ENCODE measurements at places on chromosomes 12 and 14. TPM values are rescaled to one million over a fixed set of nuclear protein-coding genes. Genes with fewer than 3 reads are reported as not detected.

Gene HOTAIR
- not detected for total RNA-seq

Gene SYCP3
- total RNA-seq: 0.18 TPM

Gene TAS2R9
- total RNA-seq: 0.09 TPM

Gene SIX6
- not detected for total RNA-seq

Gene C1S
- 790 TPM for total RNA-seq

Gene ERP27
- total RNA-seq: not detected

Gene OR10AD1
- total RNA-seq: not detected

Gene PHETA1
- total RNA-seq: 16.2 TPM

Gene IL22
- not detected for total RNA-seq

Gene PTCSC3
- not detected for total RNA-seq

Gene HVCN1
- total RNA-seq: 2.6 TPM

DNA sequence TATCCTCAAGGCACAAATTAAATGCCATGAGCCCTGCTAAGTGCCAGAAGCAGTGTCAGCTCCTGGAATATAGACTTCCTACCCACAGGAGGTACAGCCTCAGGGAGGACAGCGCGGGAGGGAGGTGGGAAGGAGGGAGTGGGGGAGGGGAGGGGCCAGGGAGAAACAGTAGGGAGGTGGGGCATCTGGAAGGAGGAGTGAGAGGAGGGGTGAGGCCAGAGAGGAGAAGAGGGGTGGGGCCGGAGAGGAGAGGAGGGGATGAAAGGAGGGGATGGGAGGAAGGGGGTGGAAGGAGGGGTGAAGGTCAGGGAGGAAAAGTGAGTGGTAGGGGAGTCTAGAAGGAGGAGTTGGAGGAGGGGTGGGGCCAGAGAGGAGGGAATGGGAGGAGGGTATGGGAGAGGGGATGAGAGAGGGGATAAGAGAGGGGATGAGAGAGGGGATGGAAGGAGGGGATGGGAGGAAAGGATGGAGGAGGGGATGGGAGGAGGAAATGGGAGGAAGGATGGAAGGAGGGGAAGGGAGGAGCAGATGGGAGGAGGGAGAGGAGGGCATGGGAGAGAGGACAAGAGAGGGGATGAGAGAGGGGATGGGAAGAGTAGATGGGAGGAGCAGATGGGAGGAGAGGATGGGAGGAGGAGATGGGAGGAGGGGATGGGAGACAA, 9.2 kb upstream of the CCDC197 start:
- no peak for DNase-seq

DNA sequence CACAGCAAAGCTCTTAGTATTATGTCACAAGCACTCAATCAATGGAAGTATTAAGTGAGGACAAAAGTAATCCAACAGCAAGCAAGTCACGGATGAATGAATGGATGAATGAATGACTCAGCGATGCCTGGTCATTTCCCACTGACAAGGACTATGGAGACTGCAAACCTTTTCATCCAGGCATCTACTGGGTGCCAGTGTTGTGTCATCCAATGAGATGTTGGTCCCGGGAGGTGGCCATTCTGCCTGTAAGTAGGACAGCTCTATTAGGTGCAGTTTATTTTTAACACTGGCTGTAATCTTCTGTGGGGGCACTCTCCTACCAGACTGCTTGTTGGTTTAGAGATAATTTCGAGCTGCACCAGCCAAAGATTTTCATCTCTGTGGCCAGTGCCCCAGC, 39.4 kb downstream of the STAB2 start:
- DNase-seq: no peak

DNA sequence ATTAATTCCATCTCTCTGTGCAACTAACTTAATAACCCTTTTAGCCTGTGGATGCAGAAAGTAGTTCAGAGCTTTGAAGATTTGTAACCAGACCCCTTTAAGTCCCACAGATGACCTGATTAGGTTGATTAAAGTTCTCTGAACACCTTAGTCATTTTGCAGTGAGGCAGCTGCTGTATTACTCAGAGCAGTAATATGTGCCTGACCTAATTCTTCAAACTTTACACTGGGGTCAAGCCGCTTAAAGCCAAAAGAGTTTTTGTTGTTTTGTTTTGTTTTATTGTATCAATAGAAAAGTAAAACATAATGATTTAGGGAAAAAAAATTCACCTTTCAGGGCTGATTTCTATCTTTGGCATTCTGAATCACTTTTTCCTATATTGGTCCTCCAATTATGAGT, 78.6 kb upstream of the PLEKHG7 start:
- DNase-seq: peak; percentile 24

DNA sequence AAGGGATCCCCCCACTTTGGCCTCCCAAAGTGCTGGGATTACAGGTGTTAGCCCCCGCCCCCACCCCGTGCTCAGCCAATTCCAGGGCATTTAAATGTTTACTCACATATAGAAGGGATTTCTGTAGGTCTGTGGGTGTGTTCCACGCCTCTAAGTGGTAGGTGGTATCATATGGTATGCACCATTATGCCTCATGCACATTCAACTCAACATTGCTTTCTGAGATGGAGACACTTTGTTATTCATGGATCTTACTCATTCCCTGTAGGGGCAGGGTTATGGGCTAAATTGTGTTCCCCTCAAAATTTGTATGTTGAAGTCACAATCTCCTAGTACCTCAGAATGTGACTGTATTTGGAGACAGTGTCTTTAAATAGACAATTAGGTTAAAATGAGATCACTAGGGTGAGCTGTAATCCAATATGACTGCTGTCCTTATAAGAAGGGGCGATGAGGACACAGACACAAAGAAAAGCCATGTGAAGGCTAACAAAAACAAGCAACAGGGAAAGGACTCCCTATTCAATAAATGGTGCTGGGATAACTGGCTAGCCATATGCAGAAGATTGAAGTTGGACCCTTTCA, 200.6 kb downstream of the EFCAB11 start:
- no peak for DNase-seq

- no peak for DNase-seq
These were observed 448.8 kb downstream of the FLRT2 start for GRCh38 chr14:85978582-85979250.

GRCh38 chr14:21902561-21903181, 229.1 kb upstream of the OR4E1 start:
- no peak for DNase-seq

DNA sequence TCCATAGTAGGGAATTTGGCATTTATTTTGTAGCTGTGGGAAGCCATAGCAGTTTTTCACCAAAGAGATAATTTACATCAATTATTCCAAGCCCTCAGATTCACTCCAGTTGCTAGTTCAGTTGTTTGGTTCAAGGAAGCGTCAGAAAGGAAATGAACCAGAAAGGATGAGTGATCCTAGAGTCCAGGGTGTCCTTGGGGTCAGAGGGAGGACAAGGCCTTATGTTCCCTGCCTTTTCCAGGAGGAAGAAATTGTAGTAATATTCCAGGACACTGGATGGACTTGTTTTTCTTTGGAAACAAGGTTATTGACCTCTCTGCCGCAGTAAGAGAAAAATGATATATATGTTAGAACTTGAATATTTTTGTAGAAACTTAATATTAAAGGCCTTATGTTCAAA, 409.5 kb downstream of the RGS6 start:
- DNase-seq: no peak

- no peak for DNase-seq
These were observed 22.2 kb downstream of the P2RX7 start for GRCh38 chr12:121154793-121155375.

GRCh38 chr12:13702381-13702780, 279.0 kb downstream of the GRIN2B start:
- no peak for DNase-seq

DNA sequence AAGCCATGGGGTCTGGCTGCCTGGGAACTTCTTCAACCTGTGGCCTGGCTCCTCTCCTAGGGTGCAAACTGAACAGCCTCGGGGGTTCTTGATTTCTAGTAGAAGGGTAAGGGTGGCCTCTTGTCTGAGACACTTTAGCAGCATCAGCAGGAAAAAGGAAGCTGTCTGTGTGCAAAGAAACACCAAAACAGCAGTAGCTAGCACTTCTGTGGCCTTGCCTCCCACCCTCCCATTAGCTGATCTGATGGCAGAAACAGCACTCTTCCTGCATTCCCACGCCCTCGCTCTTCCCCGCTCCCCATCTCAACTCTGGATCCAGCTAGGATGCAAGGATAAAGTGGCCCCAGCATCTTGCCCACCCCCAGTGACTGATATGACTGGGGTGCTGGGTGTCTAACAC, 20.7 kb downstream of the SLC7A8 start:
- no peak for DNase-seq

DNA sequence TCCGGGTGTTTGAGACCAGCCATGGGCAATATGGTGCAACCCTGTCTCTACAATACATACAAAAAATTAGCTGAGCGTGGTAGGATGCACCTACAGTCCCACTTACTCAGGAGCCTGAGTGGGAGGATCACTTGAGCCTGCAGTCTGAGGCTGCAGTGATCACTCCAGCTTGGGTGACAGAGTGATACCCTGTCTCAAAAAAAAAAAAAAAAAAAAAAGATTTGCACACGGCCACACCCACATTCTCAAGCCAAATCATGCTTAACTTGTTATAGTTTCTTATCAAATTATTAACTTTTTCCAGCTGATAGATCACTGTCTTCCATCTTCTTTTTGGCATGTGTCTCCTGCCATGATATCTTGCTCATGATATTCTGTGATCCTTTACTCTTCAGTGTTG, 6.8 kb downstream of the DRAM1 start:
- DNase-seq: no peak

DNA sequence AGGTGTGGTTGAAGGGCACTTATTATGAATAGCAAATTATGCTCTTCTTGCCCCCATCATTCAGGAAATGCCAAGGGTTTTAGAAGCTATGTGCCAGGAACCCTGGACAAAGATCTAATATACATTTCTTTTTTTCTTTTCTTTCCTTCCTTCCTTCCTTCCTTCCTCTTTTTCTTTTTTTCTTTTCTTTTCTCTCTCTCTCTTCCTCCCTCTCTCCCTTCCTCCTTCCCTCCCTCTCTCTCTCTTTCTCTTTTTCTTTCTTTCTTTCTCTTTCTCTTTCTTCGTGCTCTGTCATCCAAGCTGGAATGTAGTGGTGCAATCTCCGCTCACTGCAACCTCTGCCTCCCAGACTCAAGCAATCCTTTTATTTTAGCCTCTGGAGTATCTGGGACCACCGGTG, 66.1 kb upstream of the CSRP2 start:
- DNase-seq: no peak

- peak; percentile 79 for DNase-seq
These were observed 390.1 kb upstream of the PDE3A start for GRCh38 chr12:19978193-19978592.

- no peak for DNase-seq
These were observed 237.2 kb upstream of the SYT10 start for GRCh38 chr12:33676866-33677265.

DNA sequence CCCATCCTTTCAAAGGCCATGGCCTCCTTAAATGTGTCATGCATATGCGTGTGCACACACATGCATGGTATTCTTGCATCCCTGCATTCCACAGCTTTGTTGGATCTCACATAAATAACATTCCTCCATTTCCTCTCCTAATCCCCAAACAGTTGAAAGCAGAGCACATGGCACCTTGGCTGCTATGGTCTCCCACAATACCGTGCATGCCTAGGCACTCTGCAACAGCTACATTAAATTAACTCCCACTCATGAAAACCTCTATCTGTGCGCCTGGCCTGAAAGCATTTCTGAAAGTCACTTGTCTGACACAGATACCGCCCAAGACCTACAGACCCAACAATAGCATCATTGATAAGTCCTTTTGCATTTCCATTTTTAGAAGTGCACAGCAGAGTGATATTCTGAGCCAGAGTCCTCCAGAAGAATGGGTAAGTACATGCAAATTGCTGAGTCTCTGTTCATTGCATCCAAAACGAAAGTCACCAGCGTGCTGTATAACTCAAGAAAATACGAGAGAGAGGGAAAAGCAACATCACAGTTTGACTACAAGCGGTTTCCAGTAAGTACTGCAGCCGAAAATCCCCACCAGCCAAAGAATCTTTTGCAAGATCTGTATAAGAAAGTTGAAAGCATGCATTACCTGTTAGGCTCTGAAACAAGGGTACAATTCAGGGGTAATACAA, 436 bp downstream of the ASB2 start:
- DNase-seq: no peak

DNA sequence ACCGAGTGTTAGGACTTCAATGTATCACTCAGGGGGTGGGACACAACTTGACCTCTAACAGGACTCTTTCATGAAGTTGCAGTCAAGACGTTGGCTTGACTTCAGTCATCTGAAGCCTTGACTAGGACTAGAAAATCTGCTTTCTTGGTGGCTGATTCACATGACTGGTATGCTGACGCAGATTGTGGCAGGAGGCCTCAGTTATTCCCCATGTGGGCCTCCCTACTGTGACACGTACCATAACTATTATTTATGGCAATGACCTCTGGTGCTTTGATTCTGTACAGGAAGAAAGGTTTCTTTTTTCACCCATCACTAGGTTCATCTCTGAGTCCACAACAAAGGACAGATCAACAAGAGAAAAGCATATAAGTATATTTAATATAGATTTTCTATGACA, 270.4 kb downstream of the NEDD1 start:
- no peak for DNase-seq

DNA sequence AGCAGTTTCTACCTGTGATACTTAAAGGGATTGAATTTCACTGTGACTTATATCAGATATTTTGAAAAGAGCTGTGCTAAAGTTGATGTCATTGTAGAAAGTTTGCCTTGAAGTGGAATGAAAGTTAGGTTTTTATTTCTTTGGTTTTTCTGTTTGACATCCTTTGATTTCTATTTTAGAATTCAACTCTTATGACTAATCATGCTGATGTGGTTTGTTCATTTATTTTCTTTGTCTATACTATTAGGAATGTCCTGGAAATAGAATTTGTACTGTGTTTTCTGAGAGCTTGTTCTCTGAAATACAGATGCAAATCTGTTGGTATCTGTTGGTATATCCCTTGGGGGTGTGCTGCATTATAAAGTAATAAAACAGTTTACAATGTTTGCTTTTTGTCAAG, 3.3 kb downstream of the CNOT2 start:
- DNase-seq: peak; percentile 28

DNA sequence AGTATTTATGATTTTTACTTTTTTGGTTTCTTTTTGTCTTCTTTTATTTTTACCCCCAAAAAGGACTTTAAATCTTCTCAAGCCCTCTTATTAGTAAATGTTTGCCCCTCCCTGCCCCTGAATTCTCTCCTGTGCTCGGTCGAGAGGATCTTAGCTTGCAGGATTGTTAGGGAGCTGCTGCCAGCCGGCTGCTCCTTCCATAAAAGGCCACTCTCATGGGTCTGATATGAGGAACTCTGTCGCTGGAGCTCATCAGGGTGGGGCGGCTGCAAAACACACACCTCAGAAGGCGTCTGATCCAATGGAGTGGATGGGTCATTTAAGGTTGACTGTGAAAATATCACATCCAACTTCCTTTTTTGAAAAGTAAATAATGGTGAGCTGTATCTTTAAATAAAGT, 8.5 kb downstream of the LTBR start:
- no peak for DNase-seq

GRCh38 chr12:72828662-72829324, 556.6 kb downstream of the TRHDE start:
- DNase-seq: no peak

GRCh38 chr12:47378907-47379306, 299.1 kb upstream of the AMIGO2 start:
- peak; percentile 63 for DNase-seq

GRCh38 chr14:20499108-20499507, 6.2 kb upstream of the RNASE10 start:
- DNase-seq: no peak
